ENCODE measurements at places on chromosomes 12 and 14. TPM values are rescaled to one million over a fixed set of nuclear protein-coding genes. Genes with fewer than 3 reads are reported as not detected.

- H3K27ac ChIP-seq, result peak overlapping the region; percentile 99
- peak overlapping the region; percentile 63 for H3K4me3 ChIP-seq
- H3K4me1 ChIP-seq, result peaks cover 19% of the 10 kb centered on the region
- DNase-seq, result no peak
- H3K27me3 ChIP-seq, result no peaks in the 10 kb centered on the region
Measured at GRCh38 chr12:57085999-57086492, 2.9 kb upstream of the NAB2 start.

GRCh38 chr14:76274324-76274723 lies 101.6 kb upstream of the ESRRB start:
- H3K4me3 ChIP-seq, result no peak overlapping the region
- no peaks in the 10 kb centered on the region for H3K27me3 ChIP-seq

FGF23 gene
- total RNA-seq, result not detected

- no peak for DNase-seq
- H3K36me3 ChIP-seq, result no peaks in the 10 kb centered on the region
- H3K4me1 ChIP-seq, result peaks cover 14% of the 10 kb centered on the region
- no peaks in the 10 kb centered on the region for H3K27me3 ChIP-seq
- H3K27ac ChIP-seq, result peak overlapping the region; percentile 97
- H3K4me3 ChIP-seq, result peak overlapping the region; percentile 83
Measured at GRCh38 chr12:120529641-120530417, 871 bp upstream of the COQ5 start.

- H3K27ac ChIP-seq, result no peak overlapping the region
Measured at GRCh38 chr12:28162697-28163096, 27.6 kb upstream of the CCDC91 start.

GRCh38 chr12:41709463-41710285 lies 435.0 kb downstream of the GXYLT1 start:
- no peak for DNase-seq
- no peaks in the 10 kb centered on the region for H3K4me1 ChIP-seq
- H3K4me3 ChIP-seq, result no peak overlapping the region

DNA sequence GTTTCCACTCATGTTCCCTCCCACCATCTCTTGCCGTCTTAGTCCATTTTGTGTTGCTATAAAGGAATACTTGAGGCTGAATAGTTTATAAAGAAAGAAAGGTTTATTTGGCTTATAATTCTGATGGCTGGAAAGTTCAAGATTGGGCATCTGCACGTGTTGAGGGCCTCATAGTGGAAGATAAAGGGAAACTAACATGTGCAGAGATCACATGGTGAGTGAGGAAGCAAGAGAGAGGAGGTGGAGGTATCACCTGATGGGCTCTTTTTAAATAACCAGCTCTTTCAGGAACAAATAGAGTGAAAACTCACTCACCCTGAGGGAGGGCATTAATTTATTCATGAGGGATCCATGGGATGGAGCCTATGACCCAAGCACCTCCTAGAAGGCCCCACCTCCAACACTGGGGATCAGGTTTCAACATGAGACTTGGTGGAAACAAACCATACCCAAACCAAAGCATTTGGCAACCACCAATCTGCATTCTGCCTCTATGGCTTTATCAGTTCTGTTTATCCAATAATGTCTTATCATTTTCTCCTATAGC lies 29.5 kb downstream of the MYO1H start:
- H3K27ac ChIP-seq, result no peak overlapping the region
- no peaks in the 10 kb centered on the region for H3K4me1 ChIP-seq
- H3K36me3 ChIP-seq, result no peaks in the 10 kb centered on the region
- H3K4me3 ChIP-seq, result no peak overlapping the region

KRT5 gene
- 8.8 TPM for total RNA-seq

DNA sequence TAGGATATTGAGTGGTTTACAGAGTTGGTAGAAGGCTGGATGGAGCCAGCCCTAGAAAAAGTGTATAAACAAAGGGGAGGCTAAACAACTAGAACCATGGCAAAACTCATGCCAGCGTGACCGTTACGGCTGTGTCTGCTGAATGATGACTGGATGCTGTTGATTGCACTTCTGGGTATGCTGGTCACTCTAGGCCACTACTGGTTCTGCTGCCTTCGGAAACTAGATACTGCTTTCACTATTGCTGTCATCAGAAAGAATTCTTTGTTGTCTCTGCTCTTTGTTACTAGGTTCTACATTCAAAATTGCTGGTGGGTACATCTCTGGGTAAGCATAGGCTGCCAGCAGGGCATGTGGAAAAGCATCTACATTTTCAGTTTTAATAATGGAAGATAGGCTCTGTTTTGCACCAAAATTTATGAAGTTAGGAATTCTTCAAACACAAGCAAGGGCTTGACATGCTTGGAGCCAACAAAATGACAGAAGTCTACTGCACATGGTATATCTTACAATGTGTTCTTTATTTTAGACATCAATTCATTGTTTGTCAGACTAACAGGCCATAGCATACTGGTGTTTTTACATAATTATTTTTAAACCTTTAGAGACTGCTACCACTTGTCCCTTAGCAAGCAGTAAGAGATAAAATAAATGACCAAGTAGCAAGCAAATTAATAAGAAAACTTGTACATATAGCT lies 15.4 kb downstream of the MON2 start:
- H3K4me3 ChIP-seq, result no peak overlapping the region
- no peaks in the 10 kb centered on the region for H3K4me1 ChIP-seq
- H3K36me3 ChIP-seq, result peaks cover 17% of the 10 kb centered on the region
- no peaks in the 10 kb centered on the region for H3K27me3 ChIP-seq

GRCh38 chr14:73786636-73787485 lies 64.8 kb upstream of the PTGR2 start:
- H3K4me3 ChIP-seq, result peak overlapping the region; percentile 72
- H3K27me3 ChIP-seq, result no peaks in the 10 kb centered on the region
- H3K4me1 ChIP-seq, result peaks cover 65% of the 10 kb centered on the region
- no peaks in the 10 kb centered on the region for H3K36me3 ChIP-seq

MYF6 gene
- total RNA-seq, result not detected

- H3K36me3 ChIP-seq, result no peaks in the 10 kb centered on the region
- peaks cover 33% of the 10 kb centered on the region for H3K4me1 ChIP-seq
- H3K27me3 ChIP-seq, result no peaks in the 10 kb centered on the region
- H3K27ac ChIP-seq, result no peak overlapping the region
- no peak overlapping the region for H3K4me3 ChIP-seq
Measured at GRCh38 chr14:61408498-61408897, 87.1 kb downstream of the PRKCH start.

KRT2 gene
- total RNA-seq, result not detected

- H3K36me3 ChIP-seq, result peaks cover 47% of the 10 kb centered on the region
- no peak overlapping the region for H3K4me3 ChIP-seq
- no peaks in the 10 kb centered on the region for H3K27me3 ChIP-seq
- no peaks in the 10 kb centered on the region for H3K4me1 ChIP-seq
- DNase-seq, result no peak
- H3K27ac ChIP-seq, result no peak overlapping the region
Measured at GRCh38 chr12:106498056-106498455, 84.7 kb upstream of the RFX4 start.

GRCh38 chr14:76346391-76347160 lies 29.4 kb upstream of the ESRRB start:
- no peaks in the 10 kb centered on the region for H3K27me3 ChIP-seq
- no peak overlapping the region for H3K4me3 ChIP-seq
- no peak overlapping the region for H3K27ac ChIP-seq
